ENCODE measurements at places on chromosomes 11 and 22. TPM values are rescaled to one million over a fixed set of nuclear protein-coding genes. Genes with fewer than 3 reads are reported as not detected.

The OR10G4 gene
- total RNA-seq, result not detected

The MYO7A gene
- 0.07 TPM for total RNA-seq

The OOSP4B gene
- total RNA-seq, result not detected

The NDUFA6 gene
- 89.8 TPM for total RNA-seq

The PEX16 gene
- 47.1 TPM for total RNA-seq

The GLB1L2 gene
- 2.4 TPM for total RNA-seq

The C22orf15 gene
- 1.3 TPM for total RNA-seq

The GRAMD1B gene
- 35.3 TPM for total RNA-seq

The RIMBP3C gene
- total RNA-seq, result not detected

GRCh38 chr22:19795617-19796008, 35.0 kb downstream of the TBX1 start:
- H3K4me1 ChIP-seq, result no peaks in the 10 kb centered on the region
- DNase-seq, result no peak
- peaks cover 9% of the 10 kb centered on the region for H3K36me3 ChIP-seq
- no peak overlapping the region for H3K4me3 ChIP-seq

- no peaks in the 10 kb centered on the region for H3K27me3 ChIP-seq
- DNase-seq, result no peak
- H3K4me1 ChIP-seq, result peaks cover 2% of the 10 kb centered on the region
Observed at GRCh38 chr22:27306771-27307170, 494.8 kb downstream of the MN1 start.

DNA sequence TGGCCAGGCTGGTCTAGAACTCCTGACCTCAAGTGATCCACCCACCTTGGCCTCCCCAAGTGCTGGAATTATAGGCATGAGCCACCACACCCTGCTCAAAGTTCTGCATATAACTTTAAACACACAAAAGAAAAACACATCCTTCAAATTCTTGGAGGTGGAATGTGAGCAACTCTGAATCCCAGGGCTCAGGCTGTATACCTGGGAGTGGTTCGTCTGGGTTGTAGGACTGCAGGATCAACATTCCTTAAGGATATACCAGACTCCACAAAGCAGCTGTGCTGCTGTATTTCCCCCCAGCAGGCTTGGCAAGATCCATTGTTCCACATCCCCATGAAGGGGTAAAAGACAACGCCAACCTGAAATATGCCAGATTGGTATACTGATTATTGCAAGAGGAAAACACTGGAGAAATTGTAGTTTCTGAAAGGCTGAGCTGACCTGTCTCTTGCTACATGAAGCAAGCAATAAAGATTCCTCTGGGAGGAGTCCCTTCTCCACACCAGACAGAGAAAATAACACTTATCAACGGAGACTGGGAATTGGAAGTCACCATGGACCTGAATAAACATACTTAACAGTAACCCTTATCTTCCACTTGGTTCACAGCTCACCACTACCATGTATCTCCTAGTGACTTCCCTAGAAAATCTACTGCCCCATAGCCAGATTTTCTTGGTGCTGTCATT, 12.2 kb upstream of the RPS3 start:
- peaks cover 10% of the 10 kb centered on the region for H3K27me3 ChIP-seq
- peaks cover 19% of the 10 kb centered on the region for H3K4me1 ChIP-seq
- no peak for DNase-seq
- no peak overlapping the region for H3K27ac ChIP-seq
- H3K4me3 ChIP-seq, result no peak overlapping the region
- H3K36me3 ChIP-seq, result no peaks in the 10 kb centered on the region

DNA sequence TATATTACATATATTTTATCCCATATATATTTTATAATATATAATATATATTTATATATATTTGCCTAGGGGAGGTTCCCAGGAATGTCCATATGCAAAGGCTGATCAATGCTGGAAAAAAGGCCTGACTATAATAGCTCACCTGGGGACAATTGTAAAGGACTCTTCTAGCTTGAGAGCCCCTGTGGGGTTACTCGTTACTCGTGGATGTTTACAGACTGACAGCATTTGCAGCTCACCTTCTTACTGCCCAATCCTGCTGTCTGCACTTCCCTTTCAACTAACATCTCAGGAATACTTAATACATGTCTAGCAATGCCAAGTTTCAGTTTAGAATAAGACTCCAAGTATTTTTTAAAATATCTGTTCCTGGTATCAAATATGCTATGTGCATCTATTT, 1365.4 kb upstream of the RAG2 start:
- no peaks in the 10 kb centered on the region for H3K27me3 ChIP-seq
- H3K36me3 ChIP-seq, result no peaks in the 10 kb centered on the region
- no peaks in the 10 kb centered on the region for H3K4me1 ChIP-seq

DNA sequence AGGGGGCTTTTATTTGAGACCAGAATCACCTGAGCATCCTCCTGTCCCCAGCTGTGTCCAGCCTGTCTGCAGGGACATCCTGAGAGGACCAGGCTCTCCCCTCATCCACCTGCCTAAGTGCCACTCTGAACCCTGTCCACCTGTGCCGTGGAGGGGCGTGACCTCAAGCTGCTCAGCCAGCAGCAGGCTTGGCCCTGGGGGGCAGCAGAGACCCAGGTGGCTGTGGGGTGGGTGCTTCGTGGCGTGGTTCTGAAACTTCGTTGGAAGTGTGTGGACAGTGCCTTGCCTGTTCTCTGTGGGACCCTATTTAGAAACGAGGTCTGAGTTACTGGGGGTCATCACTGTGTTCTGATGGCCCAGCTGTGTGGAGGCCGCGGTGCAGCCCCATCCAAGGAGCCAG, 72.7 kb downstream of the LRP5 start:
- DNase-seq, result no peak
- no peaks in the 10 kb centered on the region for H3K27me3 ChIP-seq
- peaks cover 5% of the 10 kb centered on the region for H3K36me3 ChIP-seq
- peaks cover 38% of the 10 kb centered on the region for H3K4me1 ChIP-seq
- no peak overlapping the region for H3K27ac ChIP-seq

- peak; percentile 19 for DNase-seq
- no peaks in the 10 kb centered on the region for H3K27me3 ChIP-seq
- H3K36me3 ChIP-seq, result peaks cover 28% of the 10 kb centered on the region
Observed at GRCh38 chr22:31488988-31489617, 539 bp downstream of the EIF4ENIF1 start.

DNA sequence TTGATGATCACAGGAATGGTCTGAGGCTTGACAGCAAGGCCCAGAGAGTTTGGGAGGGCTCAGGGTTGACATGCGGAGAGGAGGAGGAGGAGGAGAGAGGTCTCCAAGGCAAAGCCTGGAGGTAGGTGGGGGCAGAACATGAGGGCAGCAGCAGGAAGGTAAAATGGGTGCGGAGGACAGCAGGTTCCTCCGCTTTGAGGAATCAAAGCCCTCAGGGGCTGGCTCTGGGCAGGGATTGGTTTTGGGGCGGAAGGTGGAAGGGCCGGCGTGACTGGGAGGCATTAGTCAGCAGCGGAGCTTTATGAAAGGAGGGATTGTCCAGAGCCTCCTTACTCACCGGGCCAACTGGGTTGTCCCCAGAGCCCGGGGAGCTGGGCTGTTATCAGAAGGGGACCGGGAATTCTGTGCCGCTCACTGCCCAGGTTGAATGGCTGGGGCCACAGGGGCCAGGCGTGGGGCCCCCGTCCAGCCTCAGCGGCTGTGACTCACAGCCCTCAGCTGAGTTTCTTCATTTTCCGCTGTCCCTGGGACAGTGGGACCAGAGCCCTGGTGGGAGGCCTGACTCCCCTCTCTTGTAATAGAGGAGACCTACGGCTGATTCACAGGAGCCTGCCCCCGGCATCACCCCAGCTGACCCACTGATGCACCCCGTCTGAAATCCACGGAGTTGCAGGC, 36.2 kb downstream of the LIF start:
- no peaks in the 10 kb centered on the region for H3K27me3 ChIP-seq
- no peak overlapping the region for H3K4me3 ChIP-seq

DNA sequence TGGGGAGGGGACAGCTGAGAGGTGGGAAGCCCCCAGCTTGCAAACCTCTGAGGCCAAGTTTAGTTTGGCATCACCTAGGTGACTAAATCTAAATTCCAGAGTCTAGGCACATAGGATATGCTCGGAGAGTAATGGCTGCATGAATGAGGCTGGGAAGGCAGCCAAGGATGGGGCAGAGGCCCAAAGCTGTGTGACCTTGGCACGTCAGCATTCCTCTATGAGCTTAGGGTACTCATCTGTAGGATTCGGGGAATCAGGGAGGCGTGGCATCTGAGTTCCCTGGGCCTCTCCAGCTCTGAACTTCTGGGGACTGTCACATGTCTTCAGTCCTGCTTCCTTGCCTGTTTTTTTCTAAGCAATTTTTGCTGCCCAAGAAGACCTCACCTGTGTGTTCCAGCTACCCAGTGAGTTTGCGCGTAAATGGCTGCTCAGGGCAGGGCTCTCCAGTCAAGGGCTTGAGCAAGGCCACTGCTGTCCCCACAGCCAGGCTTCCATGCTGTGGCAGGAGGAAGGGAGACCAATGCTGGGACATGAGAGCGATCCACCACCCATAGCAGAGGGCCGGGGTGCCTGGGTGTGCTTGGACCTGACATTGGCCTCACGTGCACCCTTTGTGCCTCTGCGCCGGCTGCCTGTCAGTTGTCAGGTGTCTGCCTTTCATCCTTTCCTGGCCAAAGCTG, 13.9 kb downstream of the DAGLA start:
- DNase-seq, result no peak
- H3K27ac ChIP-seq, result no peak overlapping the region
- H3K27me3 ChIP-seq, result no peaks in the 10 kb centered on the region
- no peaks in the 10 kb centered on the region for H3K36me3 ChIP-seq
- peaks cover 30% of the 10 kb centered on the region for H3K4me1 ChIP-seq
- no peak overlapping the region for H3K4me3 ChIP-seq

- no peak overlapping the region for H3K4me3 ChIP-seq
- no peaks in the 10 kb centered on the region for H3K36me3 ChIP-seq
- H3K27ac ChIP-seq, result no peak overlapping the region
- H3K4me1 ChIP-seq, result no peaks in the 10 kb centered on the region
Observed at GRCh38 chr11:19552656-19553260, 159.9 kb upstream of the NAV2 start.

DNA sequence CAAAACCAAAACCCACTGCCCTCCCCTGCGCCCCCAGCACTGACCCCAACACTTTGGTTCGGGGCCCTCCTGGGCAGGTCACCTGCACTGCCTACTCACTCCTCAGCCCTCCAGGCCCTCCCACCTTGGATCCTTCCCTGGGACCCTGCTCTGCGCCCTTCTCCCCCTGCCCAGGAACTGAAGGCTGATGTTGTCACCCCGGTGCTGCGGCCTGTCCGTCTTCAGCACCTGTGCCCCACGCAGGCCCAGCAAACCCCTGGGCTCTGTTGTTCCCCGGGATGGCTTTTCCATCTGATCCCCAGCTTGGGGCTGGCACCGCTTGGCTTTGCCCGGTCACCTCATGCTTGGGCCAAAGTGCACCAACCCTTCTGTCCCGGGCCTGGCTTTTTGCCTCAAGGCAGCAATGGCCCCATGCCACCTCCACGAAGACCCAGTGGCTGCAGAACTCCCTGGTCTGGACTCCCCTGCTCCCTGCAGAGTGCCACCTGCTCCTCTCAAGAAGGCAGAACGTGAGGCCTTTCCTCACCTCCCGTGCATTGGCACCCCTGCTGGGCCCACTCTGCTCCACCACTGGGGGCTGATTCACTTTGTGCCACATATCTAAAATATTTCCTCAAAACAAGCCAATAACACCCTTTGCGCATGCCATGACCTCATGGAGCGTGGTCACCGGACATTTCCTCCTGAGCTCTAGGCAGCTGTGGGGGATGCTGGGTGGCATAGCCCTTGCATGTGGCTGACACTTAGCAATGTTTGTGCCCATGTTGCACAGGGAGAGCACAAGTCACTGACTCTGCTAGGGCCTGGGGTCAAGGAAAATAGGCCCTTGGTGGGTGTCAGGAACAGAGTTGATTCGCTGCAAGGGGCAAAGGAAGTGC, 8.8 kb downstream of the PPM1F start:
- DNase-seq, result no peak
- no peaks in the 10 kb centered on the region for H3K27me3 ChIP-seq
- peaks cover 2% of the 10 kb centered on the region for H3K36me3 ChIP-seq
- H3K27ac ChIP-seq, result no peak overlapping the region

DNA sequence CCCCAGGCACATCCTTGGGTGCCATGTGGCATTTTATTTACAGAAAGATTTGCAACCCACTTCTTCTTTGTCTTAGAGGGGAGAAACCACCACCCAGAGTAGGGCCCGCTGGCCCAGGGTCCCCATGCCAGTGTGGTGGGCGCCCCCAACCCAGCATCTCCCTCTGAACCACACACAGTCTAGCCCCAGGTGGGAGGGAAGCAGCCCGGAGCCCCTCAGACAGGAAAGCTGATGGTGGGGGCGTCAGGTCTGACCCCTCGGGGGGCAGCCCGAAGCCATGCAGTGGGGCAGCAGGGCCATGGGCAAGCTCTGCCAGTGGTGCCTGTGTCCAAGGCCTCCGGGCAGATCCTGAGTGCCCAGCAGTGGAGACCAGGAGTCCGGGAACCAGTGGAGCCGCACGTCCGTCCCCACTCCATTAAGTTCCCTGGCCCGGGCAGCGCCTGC, 11.7 kb downstream of the TRPM5 start:
- H3K27ac ChIP-seq, result no peak overlapping the region
- no peak for DNase-seq
- H3K27me3 ChIP-seq, result peaks cover 1% of the 10 kb centered on the region
- H3K36me3 ChIP-seq, result no peaks in the 10 kb centered on the region
- no peaks in the 10 kb centered on the region for H3K4me1 ChIP-seq

- H3K27ac ChIP-seq, result no peak overlapping the region
- peaks cover 3% of the 10 kb centered on the region for H3K36me3 ChIP-seq
- peaks cover 12% of the 10 kb centered on the region for H3K4me1 ChIP-seq
- peaks cover 39% of the 10 kb centered on the region for H3K27me3 ChIP-seq
- DNase-seq, result no peak
- H3K4me3 ChIP-seq, result peak overlapping the region; percentile 58
Observed at GRCh38 chr22:50600967-50601668, 525 bp downstream of the MAPK8IP2 start.

DNA sequence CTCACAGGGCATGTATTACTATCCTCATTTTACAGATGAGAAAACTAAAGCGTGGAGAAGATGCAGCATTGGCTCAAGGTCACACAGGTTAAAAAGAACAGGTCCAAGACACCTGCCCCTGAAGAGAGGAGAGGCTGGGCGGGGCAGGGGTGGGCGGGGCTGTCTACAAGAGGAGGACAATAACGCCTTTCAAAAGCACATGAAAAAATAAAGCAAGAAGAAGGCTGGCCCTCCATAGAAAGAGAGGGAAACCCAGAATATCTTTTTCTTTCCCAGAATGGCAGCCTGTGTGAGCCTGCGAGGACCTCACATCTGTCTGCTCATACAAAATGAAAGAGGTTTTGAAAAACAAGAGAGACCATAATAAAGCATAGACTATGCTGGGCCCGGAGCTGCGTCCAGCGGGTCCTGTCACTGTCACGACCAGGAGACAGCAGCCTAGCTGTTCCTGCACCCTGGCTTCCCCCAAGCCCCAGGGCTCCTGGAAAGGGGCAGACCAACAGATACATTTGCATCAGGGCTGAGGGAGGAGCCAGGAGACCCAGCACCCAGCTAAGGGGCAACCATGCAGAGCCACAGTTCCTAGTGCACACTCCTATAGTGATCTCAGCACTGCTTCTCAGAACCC, 61.6 kb downstream of the DSCAML1 start:
- H3K4me3 ChIP-seq, result no peak overlapping the region
- H3K27me3 ChIP-seq, result peaks cover 16% of the 10 kb centered on the region
- no peaks in the 10 kb centered on the region for H3K36me3 ChIP-seq
- H3K27ac ChIP-seq, result no peak overlapping the region
- H3K4me1 ChIP-seq, result peaks cover 2% of the 10 kb centered on the region

Measured in activated CD4-positive, alpha-beta T cell treated with anti-CD3 and anti-CD28 coated beads, Interleukin-2, amount 10 ng/mL, durations not matched to agents 7 days and 5 days (primary cell).